ENCODE measurements at places on chromosomes 16 and 17.

GRCh38 chr16:75236736-75237397, 14.6 kb downstream of the BCAR1 start:
- no peak for DNase-seq

DNA sequence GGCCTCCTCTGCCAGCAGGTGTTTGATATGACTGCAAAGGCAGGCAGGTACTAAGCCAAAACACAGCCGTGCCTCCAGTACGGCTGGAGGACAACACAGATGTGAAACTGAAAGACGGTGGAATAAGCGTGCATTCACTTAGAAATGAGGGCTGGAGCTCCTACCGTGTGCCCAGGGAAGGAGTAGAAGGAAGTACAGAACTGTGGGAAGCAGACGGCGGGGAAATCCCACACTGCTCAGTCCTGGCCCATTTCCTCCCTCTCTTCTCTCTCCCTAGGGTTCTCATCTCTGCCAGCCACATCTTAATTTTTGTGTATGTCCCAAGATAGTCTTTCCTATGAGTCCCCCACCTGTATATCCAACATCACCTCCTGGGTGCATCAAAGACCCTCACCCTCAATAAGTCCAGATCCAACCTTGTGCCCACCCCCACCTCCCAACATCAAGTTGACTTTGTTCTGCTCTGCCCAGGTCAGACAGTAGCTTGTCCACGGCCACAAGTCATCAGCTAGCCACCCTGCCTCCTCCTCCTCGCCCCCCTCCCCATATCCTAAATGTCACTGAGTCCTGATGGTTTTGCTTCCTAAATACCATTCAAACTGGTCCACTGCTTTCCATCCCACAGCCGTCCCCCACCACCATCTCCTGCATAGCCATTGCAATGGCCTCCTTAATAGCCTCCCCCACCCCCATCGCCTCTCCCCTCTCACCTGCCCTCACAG, 77.1 kb upstream of the RPL38 start:
- DNase-seq, result no peak

- no peak for DNase-seq
Observed at GRCh38 chr16:87218281-87219055, 98.7 kb downstream of the C16orf95 start.

DNA sequence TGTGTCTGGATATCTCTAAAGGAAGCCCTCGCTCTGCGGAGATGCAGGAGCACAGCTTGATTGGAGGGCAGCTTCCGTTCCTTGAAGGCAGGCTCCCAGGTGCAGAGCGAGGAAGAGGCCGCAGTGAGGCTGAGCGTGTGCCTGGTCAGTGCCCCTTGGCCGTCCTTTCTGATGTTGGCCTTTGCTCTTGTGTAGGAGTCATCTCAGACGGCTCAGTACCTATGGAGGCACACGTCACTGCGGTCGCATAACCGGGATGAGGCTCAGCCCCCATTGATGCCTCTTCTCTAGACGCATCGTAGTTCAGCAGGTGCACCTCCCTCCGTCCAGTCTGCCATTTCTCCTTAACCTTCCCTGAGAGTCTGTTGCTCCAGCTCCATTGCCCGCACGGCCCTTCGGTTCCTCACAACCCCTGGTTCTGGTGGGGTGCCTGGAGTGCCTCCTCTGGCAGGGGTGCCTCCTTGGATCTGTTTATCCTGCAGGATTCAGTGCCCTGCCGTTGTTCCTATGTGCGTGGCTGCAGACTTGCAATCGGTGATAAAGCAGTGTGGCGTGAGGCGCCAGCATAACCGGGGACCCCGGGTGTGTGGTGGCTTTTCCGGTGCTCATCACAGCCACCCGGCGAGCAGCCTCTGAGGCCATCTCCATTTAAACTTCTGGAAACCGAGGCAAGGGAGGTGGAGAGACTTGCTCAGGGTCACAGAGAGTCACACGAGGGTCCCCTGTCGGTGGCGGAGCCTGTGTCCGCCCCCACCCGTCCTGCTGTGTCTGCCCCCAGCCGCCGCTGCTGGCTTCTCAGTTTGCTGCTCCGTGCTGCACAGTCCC, 188.8 kb upstream of the CHMP6 start:
- no peak for DNase-seq

DNA sequence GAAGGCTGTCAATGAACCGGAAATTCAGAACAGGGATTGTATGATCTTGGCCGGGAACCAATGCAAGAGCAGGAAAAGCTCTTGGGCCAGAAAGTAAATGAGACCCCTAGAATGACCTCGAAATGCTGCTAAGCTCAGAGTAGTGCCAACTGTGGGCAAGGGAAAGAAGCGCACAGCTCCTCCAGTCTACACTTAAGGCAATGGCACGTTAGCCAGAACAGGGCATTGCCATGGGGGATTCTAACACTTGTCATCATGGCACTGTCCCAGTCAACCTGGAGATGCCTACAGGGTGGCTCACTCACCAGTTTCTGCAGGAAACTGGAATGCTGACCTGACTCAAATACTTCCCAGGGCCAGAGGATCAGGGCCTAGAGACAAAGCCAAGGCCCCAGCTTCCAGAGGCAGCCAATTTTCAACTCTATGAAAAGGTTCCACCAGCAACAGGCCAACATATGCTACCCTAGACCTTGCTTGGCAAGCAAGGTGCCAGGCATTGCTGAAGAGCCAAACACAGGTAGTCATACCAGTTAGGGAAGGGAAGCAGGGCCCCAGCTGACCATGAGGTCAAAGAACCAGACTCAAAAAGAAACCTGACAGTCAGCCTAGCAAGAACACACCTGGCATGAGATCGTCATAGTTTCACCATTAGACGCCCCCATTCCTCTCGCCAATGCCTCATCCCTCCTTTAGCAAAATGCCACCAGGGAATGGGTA, 34.9 kb downstream of the ARHGAP17 start:
- DNase-seq, result no peak

- DNase-seq, result no peak
Observed at GRCh38 chr17:78805301-78805700, 23.2 kb upstream of the CYTH1 start.

DNA sequence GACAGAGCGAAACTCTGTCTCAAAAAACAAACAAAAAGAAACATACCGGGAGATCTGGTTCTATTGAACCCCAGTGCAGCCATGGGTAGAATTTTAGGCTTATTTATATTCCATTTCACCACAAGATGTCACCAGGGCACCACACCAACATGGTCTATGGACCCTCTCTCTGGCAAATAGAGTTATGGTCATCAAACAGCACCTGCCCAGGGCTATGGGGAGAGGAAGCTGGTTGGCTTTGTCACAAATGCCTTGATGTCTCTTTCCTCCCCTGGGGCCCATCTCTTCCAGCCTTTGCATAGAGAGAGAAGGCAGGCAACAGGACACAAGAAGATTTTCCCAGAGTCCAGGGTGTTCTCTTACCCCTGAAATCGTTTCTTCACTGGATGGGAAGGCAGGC, 128.4 kb downstream of the WWOX start:
- peak; percentile 38 for DNase-seq

DNA sequence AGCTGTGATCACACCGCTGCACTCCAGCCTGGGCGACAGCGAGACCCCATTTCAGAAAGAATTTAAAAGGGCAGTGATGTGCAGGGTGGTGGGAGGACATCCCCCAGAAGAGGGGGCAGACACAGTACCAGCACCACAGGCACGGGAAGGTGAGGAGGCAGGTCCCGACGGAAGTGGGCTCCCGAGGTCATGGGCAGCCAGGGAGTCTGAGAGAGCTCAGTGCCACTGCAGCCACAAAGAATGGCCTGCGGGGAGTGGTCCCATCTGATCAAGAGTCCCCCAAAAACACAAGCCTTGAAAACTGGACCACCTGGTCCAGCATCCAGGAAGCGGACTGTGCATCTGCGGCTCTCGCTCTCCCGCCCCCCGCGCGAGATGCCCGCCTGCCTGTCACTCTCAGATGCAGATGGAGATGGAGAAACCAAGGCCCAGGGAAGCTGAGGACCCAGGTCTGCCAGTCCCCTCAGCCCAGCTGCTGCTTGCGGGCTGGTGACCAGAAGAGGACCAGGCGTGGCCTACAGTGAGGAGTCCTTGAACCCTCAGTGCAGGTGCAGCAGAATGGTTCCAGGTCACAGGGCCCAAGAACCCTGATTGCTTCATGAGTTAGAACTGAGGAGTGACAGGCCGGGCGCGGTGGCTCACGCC, 4.3 kb upstream of the CAPN15 start:
- DNase-seq, result no peak
